Calu3 (cell line): ENCODE measurements at places on chromosomes 1 and 21. TPM values are rescaled to one million over a fixed set of nuclear protein-coding genes. Genes with fewer than 3 reads are reported as not detected.

PRAMEF2 gene
- not detected in 2 replicates for total RNA-seq

HSD3B2 gene
- not detected in 2 replicates for total RNA-seq

LCE1D gene
- not detected in 2 replicates for total RNA-seq

TMPRSS3 gene
- 10.3 and 14.0 TPM in 2 replicates for total RNA-seq

CDK18 gene
- 42.1 and 44.0 TPM in 2 replicates for total RNA-seq

OPRD1 gene
- total RNA-seq: 0.07 TPM in 1 of 2 replicates, not detected in the other

C1orf87 gene
- not detected in 2 replicates for total RNA-seq

RBM34 gene
- 79.8 and 89.1 TPM in 2 replicates for total RNA-seq

VCAM1 gene
- total RNA-seq: 0.94 and 1.4 TPM in 2 replicates

SPRR4 gene
- total RNA-seq: not detected in 2 replicates

DNA sequence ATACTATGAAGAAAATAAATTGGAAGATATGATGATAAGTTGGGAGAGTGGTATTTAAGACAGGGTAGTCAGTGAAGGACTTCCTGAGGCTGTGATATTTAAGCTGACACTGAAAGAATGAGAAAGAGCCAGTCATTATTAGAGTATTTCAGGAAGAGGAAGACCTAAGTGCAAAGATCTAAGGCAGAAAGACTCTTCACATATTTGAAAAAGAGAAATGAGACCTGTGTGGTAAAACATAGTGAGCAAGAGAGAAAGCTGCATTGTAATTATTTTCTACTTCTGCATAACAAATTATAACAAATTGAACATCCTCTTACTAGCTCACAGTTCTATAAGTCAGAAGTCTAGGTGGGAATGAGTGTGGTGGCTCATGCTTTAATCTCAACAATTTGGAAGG lies 34.6 kb upstream of the DOCK7 start:
- no peak for DNase-seq

DNA sequence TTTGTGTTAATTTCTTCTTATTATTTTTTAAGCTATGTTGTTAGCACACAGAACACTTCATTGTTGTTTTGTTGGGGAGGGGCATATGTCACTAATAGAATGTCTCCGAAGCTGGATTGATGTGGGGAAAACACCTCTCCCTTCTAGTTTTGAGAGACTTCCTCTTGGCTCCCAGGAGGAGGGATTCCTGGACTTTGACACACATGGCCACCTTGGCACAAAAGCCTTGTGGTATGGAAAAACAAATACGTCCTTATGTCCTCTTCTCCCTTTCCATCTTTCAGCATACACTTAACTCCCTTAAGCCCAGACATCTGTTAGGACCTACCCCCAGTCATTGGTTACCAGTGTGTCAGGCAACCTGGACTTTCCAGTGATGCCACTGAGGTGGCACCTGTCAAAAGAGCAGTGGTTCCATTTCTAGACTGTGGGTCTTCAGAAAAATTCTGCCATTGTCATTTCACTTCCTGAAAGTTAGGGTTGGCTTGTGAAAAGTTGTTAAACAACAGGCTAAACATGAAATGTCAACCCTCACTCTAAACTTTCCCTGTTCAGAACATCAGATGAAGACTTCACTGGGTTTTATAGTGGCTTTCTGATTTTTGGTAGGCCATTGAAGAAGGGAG lies 12.5 kb upstream of the ABCB10 start:
- peak; percentile 45 for DNase-seq

- no peak for DNase-seq
These were observed 13.7 kb upstream of the PLPPR5 start for GRCh38 chr1:99018313-99018712.

DNA sequence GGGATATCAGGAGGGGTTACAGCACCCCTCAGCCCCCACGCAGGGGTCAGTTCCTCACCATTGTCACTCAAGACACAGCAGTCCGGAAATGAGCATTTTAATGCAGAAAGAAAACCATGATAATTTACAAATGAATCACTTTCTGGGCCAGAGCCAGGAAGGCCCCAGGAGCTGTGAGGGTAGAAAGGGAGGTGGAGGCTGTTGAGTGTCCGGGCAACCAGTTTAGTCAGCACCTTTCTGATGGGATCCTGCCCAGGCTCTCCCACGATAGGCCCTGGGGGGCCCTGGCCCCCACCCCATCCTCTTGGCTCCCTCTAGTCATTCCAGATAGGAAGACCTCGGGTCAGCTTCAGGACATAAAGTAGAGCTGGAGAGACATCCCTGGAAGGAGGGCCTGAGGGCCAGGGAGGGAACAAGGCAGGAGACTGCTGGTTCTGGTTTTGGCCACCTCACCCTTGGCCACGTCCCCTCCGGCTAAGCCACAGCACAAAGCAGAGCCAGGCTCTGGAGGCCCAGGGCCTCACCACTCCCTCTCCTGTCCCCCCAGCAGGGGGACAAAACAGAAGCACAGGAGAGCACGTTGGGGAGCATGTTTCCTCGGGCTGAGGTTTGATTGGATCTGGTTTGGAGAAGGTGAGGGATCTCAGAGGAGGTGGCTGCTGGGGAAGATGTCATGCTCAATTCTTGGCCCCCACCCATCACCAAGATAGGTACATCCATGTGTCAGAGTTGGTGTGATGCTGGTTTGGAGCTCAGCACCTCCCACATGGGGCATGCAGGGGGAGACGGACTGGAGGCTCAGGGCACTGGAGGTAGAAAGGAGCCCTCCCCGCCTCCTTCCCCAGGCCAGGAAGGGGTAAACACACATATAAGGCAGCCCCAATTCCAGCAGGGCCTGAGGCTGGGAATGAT lies 20.6 kb downstream of the ETNK2 start:
- peak; percentile 62 for DNase-seq

DNA sequence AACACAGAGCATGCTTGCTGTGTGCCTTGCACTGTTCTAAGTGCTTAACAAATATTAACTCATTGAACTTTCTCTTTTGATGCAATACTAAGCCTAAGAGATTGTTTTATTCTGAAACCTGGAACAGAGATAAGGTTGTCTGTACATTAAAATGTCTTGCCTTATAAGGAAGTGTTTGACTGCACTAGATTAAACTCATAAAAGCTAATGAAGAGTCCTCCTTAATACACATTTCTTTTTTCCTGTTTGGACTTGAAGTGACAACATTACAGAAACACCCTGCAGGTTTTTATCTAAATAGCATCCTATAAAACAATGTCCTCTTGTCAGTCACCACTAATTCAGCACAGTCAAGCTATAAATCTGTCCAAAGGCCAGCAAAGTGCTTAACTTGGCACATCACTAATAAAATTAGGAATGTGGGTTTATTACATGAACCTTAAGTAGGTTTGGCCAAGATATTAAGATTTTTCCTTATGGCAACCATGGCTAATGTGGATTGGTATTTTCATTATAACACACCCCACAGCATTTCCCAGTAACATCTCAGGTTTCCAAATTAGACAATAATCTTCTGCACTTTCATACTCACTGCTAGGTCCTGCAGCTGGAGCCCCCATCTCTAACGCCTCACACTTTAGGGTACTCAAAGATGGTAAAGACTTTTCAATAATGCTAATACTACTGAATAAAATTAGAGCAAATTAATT lies 389.7 kb downstream of the LMO4 start:
- no peak for DNase-seq

GRCh38 chr1:97340951-97341350 lies 579.9 kb downstream of the DPYD start:
- DNase-seq: no peak

- DNase-seq: no peak
These were observed 10.7 kb downstream of the ZNF648 start for GRCh38 chr1:182050481-182051448.

DNA sequence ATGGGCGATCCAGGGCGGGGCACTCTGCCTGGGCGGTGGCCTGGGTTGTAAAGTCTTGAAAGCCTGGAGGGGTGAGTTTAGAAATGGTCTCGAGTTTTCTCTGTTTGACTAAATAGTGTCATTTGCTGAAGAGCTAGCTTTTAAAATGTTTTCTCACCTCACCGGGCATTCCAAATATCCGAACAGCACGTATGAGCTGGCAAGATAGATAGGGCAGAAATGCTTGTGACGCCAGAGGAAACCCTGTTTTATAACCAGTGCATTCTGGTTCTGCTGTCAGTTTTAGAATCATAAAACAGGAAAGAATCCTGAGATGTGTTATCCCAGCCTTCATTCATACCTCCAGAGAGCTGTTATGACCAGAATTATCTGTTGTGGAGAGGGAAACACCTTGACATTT lies 725 bp downstream of the RTCA start:
- no peak for DNase-seq

- DNase-seq: peak; percentile 52
These were observed 150.6 kb downstream of the RWDD3 start for GRCh38 chr1:95384567-95384966.

DNA sequence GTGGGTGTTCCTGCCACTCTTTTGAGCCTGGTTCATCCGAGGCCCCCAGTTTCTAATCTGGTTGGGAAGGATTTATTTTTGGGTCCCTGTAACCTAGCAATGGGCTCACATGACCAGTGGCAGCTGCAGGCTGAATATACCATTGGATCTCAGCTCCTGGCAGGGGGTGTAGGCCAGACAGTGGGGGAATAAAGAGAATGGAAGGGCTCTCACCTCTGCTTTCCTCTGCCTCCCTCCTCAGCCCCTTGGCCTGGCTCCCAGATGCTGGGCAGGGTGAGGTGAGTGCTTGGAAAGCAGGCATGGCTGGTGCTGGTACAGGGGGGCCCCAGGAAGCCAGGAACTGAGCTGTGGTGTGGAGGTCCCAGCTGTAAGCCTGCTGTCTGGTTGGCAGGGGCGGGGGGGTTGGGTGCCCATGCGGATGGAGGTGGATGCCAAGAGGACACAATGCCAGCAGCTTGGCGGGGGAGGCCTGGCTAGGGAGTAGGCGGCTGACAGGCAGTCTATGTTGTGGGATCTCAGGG lies 3.6 kb upstream of the GPR61 start:
- no peak for DNase-seq

DNA sequence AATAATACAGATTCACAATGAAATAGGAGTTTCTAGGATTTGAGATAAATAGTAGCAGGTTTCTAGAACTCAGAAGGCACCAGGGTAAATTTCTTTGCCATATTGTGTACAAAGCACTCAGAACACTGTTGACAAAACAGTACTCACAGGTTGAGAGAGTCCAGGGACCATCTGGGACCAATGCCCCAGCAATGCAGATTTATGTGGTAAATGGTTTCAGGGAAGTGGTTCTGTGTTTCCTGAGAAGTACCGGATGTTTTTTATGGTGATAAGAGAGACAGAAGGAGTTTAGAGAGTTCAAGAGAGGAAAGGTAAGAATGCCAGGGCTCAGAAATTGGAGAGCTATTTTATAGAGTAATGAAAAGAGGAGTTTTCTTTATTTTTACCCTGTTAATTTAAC lies 29.6 kb upstream of the DIPK1A start:
- no peak for DNase-seq

GRCh38 chr1:65308781-65309303 lies 501 bp upstream of the DNAJC6 start:
- DNase-seq: no peak

DNA sequence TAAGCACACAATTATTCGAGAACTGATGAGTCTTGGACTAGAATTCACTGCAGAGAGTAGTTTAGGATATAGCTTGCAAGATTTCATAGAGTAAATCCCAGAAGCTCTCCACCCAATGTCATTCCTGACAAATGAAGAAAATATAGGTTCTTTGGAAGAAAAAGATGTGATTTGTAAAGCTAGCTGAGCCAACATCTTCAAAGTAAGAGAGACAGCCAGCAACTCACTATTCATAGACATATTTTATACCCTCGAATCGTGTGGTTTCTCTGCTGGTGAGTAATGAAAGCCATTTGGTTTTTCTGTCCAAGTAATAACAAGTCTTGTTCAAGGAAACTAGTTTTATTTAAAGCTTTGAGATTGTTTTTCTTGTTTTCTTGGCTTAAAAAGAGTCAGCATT lies 165.7 kb upstream of the SYT6 start:
- DNase-seq: no peak

- DNase-seq: peak; percentile 97
These were observed 811 bp downstream of the SH3D21 start for GRCh38 chr1:36306902-36307456.

DNA sequence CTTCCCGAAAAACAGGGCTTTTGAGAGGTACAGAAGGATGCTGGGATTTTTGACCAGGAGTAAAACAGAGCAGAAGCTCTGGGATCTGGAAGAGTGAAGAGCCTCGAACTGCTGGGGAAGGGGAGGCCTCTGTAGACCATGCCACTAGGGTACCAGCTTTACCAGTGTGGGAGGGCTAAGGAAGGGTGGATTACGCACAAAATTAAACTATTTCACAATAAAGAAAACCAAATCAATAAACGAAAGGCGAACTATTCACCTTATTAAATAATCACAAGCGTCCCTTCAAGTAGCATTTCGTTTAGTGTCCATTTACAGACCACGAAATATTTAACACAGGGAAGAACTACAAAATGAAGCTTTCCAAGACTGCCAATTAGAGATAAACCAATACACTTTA lies 723 bp downstream of the CZIB start:
- DNase-seq: no peak

- no peak for DNase-seq
These were observed 10.8 kb downstream of the MAGI3 start for GRCh38 chr1:113401067-113401466.

GRCh38 chr1:24779689-24780464 lies 34.6 kb downstream of the CLIC4 start:
- no peak for DNase-seq

DNA sequence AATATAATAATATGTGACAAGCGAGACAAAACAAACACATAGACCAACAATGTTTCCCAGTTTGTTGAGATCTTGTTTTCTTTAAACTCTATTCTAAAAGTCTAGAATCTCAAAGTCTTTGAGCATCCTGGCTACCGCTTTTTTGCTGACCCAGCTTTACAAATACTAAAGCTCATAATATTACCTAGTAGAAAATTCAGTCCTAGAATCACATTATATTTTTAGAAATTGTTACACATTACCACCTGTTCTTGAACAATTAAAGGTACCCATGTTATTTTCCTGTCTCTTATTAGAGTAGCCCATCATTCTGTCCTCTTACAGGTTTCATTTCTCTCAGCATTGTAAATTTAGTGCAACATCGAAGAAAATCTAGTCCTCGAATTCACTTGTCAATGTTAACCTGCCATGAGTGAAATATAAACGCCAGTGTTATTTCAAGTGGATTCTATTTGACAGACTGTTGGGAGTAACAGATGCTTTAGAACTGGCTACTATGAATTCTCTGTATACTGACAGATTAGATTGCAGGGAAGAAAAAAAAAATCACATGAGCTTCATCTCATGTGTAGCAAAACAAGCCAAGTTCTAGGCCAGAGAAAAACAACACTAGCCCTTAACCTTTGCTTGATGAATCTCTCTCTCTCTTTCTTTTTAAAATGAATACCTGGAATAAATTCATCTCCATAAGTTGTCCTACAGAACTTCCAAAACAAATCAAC lies 851.2 kb upstream of the ADAMTS5 start:
- DNase-seq: no peak
